ENCODE measurements at places on chromosomes 1 and 21.

GRCh38 chr1:218064426-218064825 is 220.7 kb upstream of the RRP15 start:
- DNase-seq: no peak

DNA sequence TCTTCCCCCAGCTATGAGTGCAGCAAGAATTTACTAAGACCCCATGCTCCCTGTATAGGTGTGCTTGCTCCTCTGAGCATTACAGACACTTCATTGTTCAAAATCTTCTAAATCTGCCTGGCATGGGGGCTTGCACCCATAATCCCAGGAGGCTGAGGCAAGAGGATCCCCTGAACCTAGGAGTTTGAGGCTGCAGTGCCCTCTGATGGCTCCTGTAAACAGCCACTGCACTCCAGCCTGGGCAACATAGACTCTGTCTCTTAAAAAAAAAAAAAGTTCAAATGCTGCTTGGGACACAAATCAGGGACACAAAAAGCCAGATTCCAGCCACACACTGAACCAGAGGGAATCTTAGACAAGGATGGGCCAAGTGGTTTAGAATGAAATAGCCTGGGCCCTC is 3.4 kb upstream of the ACOT7 start:
- no peak for DNase-seq

DNA sequence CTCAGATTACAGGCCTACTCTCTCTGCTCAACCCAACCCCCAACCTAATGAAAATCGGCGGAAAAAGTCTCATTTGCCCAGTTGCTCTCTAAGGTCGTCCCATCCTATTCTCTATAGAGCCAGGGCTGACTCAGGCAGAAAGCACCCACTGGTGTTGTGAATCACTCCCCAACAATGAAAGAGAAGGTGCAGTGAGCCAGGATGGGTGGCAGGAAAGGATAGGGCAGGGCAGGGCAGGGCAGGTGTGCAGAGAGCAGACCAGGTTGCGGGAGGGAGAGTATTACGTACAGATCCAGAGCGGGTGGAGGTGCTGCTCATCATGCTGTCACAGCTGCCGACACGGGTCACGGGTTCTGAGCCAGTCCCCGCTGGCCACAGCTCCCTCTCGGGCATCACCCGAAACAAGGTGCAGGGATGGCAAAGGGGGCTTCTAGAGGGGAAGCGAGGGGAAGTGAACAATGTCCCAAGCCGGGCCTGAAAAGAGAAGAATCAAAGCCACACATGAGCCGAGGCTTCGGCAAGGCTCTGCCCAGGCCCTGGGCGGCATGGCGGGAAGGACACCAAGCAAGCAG is 5.3 kb downstream of the C1orf116 start:
- no peak for DNase-seq

DNA sequence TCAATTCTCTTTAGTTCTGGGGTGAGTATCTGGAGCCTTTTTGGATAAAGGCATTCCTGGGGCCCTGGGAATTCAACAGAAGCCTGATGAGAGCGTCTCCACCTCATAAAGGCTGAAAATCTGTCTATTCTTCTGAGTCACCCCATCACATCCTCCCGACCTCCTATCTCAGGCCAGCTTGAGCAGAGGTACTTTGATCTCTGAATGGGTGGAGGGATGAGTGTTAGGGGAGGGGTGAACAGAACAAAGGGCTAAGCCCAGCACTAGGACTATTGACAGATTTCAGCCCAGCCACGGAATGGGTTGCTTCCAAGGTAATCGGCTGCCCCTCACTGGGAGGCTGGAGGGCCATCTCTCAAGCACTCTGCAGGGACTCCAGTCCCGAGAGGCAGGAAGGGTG is 2.5 kb upstream of the MYBPH start:
- no peak for DNase-seq

DNA sequence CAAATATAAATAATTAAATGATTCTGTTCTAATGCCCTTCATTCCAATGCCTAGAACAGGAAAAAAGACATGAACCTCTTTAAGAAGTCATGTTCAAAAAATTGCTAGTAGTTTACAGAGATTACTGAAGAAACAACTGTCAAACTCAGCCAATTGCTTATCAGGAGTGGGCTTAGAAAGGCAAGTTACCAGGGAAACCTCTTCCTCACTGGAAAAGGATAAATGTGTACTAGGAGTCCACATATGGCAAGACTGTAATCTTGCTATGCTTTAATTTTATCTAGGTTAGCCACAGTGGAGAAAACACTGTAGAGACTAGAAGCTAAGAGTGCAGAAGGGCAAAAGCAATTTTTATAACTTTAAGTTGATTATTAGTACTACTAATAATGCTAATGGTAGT is 42.1 kb upstream of the DEPDC1 start:
- DNase-seq: no peak
